NCI-H1048 (cell line): ENCODE measurements at places on chromosomes 1 and 21.

DNA sequence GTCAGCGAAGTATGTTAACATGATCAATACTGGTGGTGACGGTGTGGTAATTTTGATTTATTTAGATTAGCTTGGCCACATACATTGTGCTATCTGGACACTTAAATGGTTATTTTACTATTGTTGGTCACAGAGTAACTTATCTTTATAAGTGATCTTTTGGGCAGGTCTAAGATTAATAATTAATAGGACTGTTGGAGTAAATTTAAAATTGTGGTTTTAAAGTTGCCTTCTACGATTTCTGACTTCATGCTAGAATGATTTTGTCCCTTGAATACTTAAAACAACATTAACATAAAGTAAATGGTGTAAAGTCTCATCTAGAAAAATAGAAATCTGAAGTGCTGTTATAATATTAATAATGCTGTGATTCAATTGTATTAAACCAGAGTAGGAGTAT lies 14.7 kb downstream of the SRRM1 start:
- DNase-seq = no peak

DNA sequence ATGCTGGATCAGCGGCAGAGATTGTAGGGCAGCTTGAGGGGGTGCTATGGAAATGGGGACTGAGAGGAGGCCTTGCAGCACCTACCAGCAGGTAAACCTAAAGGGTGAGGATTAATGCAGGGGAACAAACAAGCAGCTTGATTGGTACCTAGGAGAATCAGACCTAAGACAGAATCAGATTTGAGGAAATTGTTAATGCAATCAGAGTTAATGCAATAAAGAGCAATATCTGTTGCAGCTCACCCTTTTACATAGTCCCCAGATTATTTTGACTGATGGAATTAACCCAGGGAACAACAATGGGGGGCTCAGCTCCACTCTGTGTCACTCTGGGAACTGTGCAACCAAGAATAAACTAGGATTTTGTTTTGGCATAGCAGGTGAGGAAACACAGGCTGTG lies 64.5 kb downstream of the ZC3H11B start:
- DNase-seq = no peak

DNA sequence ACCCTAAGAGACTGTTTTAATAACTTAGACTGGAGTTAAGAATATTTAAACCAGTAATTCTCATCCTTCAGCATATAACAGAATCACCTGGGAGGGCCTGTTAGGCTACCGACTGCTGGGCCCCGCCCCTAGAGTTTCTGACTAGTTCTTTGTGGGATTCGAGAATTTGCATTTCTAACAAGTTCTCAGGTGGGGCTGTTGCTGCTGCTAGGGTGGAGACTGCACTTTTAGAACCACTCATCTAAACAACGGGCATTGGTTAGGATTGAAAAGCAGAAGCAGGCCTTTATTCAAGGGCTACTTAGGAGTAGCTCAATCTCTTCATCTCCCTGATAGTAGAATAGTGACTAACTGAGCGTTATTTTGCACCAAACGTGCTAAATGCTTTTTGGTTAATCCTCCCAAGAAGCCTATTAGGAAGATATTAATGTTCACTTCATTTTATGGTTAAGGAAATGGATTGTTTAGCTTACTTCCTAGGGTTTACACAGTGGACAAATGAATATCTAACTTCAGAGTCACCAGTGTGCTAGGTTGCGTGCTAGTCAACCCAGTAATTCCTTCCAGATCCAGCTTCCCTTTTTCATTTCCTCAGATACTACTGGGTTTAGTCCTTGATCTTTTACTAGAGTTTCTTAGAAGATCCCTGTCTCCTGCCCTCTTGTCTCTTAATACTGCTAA lies 31.1 kb upstream of the UAP1 start:
- DNase-seq = peak; percentile 70

DNA sequence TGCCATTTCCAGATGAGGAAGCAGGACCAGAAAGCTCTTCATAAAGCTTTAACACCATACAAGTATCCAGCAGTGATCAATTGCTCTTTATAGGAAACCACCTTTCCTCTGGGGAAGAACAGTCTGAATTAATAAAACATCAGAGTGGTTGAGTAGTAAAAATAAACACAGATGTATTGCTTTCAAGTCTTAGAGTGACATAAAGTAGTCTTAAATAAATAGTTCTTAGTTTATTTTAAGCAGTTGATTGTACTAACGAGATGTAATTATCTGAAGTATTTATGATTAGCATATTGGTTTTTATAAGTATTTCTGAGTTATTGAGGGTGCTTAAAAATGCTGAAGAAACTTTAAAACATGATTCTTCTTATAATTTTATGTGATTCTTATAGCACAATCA lies 67.0 kb downstream of the PRKAA2 start:
- no peak for DNase-seq

DNA sequence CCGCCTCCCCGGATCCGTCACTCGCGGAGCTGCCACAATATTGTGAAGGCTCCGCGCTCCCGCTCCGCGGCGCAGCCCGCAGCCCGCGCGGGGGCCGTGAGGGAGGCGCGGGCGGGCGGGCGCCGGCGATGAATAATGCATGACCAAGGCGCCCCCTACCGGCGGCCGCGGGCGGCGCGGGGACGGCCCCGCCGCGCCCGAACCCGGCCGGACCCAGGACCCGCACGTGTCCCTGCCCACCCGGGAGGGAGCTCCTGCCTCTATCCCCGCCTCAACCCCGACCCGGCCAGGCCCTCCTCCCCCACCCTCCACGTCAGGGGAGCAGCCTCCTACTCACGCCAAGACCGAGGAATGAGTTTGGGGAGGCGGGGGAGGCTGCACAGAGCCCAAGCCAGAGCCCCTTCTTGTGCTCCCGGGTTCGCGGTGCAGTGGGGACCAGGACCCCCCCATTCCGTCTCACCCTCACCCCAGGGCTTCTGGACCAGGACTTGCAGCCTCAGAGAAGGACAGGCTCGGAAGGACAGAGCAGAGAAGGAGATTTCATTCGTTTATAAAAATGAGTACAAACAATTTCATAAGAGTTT lies 70.8 kb upstream of the CASZ1 start:
- no peak for DNase-seq

GRCh38 chr1:156382561-156382960 lies 13.6 kb downstream of the RHBG start:
- DNase-seq = no peak

DNA sequence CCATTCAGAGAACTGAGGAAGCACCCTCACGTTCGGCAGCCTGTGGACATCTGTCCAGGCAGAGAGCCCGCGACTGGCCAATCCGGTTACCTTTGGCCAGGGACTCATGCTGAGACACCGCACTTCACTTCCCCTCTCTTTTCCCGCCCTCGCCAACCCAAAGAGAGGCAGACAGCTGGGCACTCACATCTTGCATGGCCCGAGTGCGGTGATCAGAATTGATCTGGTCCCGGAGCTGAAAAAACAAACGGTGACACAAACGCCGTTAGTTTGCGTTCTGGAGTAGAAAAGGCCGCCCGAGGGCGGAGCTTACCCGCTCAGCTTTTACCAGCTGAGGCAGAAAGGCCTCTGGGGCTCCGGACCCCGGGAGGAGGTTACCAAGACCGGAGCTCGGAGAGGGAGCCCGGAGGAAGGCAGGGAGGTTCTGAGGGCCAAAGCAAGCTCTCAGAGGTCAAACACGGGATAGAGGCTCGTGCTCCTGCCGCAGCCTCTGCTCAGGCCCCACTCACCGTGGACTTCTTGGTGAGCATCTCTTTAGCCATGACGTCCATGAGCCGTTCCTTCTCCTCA lies 376 bp downstream of the SF3A3 start:
- DNase-seq = no peak

GRCh38 chr1:119159111-119159510 lies 18.7 kb upstream of the WARS2 start:
- no peak for DNase-seq

GRCh38 chr21:16797540-16797939 lies 715.3 kb upstream of the CXADR start:
- DNase-seq = no peak

DNA sequence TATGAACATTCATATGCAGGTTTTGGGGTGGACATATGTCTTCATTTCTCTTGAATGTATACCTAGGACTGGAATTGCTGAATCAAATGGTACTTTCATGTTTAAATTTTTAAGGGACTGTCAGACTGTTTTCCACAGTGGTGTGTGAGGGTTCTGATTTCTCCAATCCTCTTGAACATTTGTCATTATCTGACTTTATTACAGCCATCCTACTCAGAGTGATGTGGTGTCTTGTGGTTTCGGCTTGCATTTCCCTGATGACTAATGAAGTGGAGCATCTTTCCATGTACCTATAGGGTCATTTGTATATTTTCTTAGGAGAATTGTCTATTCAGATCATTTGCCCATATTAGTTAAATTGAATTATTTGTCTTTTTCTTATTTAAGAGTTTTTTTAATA lies 35.4 kb upstream of the ZNF281 start:
- DNase-seq = no peak

DNA sequence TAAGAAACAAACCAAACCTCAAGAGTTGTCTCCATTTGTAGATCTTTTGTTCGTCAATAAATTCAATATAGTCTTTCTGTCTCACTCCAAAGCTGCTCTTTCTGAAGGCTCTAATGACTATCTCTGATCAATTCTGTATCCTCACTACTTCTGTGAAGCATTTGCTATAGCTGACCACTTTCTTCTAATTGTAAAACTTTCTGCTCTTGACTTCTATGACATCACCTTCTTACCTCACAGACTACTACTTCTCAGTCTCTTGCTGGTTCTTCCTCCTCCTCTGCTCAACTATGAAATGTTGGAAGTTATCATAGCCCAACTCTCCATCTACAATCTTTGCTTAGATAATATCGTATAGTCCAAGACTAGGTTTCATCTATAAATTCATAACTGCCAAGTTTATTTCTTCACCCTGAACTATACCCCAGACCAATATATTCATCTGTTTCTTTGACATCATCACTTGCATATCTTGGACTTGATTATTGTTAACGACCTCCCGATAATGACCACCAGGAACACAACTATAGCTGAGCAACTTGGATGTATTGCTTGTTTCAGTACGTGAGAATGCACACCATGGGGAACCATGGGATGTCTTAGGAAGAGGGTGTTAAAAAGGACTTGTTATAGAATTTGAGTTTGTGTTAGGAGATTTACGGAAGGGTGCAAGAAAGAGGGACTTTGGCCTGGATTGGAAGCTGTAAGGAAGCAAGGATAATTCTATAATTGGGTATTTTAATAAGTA lies 2.0 kb upstream of the CDC7 start:
- DNase-seq = no peak

DNA sequence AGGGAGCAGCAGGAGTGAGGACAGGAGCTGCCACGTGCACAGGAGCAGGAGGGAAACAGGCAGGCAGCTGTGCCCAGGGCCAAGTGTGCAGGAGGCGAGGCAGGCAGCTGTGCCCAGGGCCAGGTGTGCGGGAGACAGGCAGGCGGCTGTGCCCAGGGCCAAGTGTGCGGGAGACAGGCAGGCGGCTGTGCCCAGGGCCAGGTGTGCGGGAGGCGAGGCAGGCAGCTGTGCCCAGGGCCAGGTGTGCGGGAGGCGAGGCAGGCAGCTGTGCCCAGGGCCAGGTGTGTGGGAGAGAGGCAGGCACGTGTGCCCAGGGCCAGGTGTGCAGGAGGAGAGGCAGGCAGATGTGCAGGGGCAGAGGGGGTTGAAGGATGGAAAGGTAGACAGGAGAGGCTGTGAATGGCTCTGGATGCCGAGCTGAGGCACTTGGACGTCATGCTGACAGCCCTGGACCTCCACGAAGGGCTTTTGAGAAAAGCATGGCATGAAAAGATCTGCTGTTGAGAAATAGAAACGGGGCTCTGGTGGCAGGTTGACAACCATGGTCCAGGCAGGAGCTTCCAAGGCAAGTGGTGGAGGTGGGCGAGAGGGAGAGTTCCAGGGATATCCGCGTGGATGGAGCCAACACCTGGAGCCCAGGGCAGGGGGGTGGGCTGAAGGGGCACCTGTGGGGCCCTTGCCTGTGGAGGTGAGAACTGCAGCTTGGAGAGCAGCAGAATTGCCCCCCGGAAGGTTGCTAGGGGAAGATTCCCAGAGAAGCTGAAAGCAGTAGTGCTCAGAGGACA lies 19.1 kb upstream of the NPHP4 start:
- no peak for DNase-seq

- DNase-seq = no peak
Measured at GRCh38 chr1:214419650-214420049, 131.8 kb downstream of the PTPN14 start.

- no peak for DNase-seq
Measured at GRCh38 chr1:1914101-1914970, 724 bp upstream of the CALML6 start.

- peak; percentile 4 for DNase-seq
Measured at GRCh38 chr1:115469703-115470476, 131.8 kb upstream of the NGF start.
